ENCODE measurements at places on chromosomes 13 and 19.

- DNase-seq, result no peak
These were observed 3.6 kb downstream of the MAU2 start for GRCh38 chr19:19324059-19324770.

GRCh38 chr13:39776439-39776838 lies 121.0 kb downstream of the COG6 start:
- DNase-seq, result peak; percentile 21

GRCh38 chr19:43028866-43029265 lies 2.6 kb upstream of the PSG11 start:
- DNase-seq, result no peak

GRCh38 chr19:17720440-17720839 lies 1.2 kb downstream of the MAP1S start:
- no peak for DNase-seq

GRCh38 chr13:20019043-20019442 lies 60.5 kb downstream of the ZMYM2 start:
- DNase-seq, result no peak

GRCh38 chr13:80386002-80386401 lies 45.1 kb upstream of the SPRY2 start:
- DNase-seq, result no peak

GRCh38 chr19:4700693-4700970 lies 23.0 kb downstream of the DPP9 start:
- DNase-seq, result no peak

DNA sequence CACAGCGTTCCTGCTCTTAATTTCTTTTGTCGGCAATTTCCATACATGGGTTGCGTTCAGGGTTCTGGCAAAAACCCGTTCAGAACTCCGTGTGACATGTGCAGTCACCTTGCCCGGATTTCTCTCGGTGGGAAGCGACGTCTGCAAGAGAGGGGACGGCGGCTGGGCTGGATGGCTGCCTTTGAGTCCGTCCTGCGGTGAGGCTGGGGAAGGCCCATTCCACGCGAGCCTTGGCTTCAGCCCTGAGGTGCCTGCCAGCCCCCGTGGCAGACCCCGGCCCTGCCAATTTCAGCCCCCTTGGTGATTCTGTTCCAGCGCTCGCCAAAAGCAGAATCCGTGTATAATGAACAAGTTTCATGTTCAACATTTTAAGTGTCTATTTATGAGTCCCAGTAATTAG lies 72.6 kb upstream of the TSHZ3 start:
- DNase-seq, result no peak
